Activated CD8-positive, alpha-beta T cell treated with anti-CD3 and anti-CD28 coated beads for 36 hours (primary cell): ENCODE measurements at places on chromosomes 12 and 14. TPM values are rescaled to one million over a fixed set of nuclear protein-coding genes. Genes with fewer than 3 reads are reported as not detected.
A peak's percentile ranks its signal among the peaks of the same experiment; 100 is the strongest.

Gene KRT82
- total RNA-seq = not detected

Gene STON2
- total RNA-seq = not detected

Gene PPP1R1A
- not detected for total RNA-seq

Gene RNU4-1
- total RNA-seq = 1,025 TPM

Gene TAS2R50
- total RNA-seq = 0.63 TPM

DNA sequence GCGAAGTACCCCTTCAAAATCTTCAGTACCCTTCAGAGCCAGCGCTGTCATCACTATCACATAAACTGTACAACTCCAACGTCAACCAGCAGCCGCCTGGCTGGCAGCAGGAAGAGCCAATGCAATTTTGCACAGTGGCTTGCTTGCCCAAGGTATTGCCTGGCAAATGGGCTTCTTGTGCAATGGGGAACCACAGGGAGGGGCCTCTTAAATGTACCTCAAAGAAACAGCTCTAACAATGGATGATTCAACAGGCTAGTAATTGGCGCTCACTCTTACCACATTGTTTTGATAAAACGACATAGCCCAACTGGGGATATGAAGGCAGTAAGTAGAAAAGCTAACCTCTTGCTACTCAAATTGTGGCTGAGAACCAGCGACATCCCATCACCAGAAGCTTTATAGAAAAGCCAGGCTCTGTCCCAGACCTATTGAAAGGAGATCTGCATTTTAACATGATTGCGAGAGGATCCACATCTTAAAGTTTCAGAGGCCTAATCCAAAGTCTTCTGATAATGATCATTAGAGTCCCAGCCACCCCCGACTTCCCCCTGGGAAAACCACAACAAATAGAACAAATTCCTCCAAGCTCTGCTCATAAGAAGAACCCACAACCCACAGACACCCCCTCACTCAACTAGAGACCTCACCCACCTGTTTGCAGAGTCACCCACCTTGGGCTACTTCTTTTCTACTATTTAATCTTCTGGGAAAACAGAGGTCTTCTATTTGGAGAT, 125.3 kb upstream of the HIF1A start:
- peak; percentile 82 for DNase-seq

DNA sequence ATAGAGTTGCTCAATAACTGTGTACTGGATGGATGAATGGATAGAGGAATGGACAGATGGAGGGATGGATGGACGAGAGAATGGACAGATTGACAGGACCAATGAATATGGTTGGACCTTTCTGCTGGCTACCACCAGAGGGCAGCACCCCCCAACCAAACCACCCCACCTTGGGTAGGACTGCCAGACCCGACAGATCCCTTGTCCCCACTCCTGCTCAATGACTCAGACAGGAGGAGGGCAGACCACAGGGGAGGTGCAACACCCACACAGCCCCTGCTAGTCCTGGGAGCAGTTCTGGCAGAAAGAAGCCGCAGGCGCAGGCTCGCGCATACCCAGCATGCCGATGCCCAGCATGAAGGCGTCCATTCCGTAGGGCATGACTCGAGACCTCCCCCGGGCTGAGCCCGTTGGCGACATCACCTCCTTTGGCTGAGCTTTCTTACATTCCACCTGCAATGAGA, 12.4 kb downstream of the MSI1 start:
- peak; percentile 85 for DNase-seq

- peak; percentile 20 for DNase-seq
These were observed 276.3 kb upstream of the FAR2 start for GRCh38 chr12:28872654-28873268.

DNA sequence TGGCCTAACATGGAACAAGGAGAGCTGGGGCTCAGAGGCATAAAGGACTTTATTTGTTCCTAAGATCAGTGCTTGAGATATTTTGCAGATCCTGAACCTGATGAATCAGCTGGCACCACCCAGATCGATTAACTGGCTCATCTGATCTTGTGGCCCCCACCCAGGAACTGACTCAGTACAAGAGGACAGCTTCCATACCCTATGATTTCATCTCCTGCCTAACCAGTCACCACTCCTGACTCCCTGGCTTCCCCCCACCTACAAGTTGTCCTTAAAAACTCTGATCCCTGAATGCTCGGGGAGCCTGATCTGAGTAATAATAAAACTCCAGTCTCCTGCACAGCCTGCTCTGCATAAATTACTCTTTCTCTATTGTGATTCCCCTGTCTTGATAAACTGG, 5.1 kb downstream of the C12orf56 start:
- DNase-seq = peak; percentile 62

DNA sequence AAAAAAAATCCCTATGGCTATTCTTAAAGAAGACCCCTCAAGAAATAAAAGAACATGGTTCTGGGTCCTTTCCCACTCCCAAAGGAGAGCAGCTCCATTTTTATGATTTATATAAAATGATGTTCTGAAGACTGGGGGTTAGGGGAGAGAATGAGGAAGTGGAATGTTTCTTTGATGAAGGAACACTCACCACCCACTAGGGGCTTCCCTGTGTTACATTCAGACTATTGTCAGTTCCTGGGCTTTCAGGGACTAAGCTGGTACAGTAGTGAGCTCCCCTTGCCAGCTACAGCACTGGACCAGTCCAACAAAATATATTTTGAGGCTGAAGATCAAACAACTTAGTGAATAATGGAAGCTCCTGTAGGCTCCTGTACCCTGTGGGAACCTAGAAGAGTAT, 98.9 kb downstream of the HMGA2 start:
- DNase-seq = no peak

DNA sequence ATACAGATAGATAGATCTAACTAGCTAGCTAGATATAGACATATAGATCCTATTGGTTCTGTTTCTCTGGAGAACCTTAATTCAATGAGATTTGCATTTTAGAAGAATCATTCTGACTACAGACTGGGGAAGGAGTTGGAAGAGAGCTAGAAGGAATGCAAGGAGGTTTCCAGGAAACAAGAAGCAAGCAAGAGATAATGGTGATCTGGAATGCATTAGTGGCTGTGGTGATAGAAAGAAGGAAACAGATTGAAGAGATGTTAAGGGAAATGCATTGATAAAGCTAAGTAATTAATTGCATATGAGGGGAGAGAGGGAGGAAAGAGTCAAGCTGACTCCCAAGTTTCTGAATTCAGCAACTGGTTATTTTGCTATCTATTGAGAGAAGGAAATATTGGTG, 42.7 kb downstream of the DBX2 start:
- no peak for DNase-seq

GRCh38 chr12:6199531-6200255, 507 bp upstream of the CD9 start:
- no peak for DNase-seq

DNA sequence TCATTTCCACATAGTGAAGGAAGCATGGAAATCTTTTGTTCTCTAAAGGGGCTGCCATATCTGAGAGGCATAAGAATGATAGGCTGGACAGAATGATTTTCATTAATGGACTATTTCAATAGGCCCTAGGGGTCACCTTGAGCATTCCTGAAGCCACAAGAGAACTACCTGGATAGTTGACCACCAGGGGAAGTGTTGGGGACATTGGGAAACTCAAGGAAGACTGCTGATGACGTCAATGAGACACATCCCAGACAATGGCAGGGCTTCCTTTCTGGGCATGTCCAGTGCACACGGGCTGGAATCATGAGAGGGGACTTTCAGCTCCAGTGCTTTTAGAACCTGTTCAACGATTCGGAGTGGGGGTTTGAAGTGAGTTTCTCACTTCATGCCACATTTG, 48.8 kb upstream of the CHST11 start:
- DNase-seq = no peak

DNA sequence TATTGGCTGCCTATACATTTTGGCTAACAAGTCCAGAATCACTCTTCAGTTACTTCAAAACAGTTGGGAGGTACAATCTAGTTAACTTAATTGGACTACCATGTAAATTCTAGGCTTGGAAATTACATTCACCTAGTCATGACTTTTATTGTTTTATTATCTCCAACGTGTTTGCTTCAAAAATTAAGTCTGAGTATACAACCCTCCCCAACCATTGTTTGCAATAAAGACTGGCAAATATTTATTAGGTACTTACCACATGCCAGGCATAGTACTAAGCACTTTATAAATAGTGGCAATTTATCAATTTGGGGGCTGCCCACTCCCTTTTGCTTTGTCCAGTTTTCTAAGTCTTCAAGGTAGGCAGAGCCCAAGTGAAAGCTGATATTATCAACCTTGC, 30.3 kb downstream of the TXNDC16 start:
- DNase-seq = no peak

DNA sequence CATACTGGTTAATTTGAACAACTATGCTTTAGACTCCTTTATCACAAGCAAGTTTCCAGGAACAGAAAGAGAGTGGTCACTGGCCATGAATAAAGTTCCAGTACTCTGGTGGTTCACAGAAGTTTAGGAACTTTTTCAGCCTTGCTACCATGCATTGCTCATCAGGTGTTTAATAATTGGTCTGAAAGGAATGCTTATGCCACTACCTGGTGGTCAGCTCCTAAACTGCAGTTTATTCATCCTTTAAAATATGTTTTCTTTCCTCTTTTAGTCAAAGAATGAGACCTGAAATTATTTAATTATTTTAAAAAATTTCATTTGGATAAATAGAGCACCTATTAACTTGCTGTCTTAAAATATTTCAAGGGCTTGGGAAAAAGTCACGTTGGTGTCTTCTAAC, 260.1 kb upstream of the OR4E1 start:
- DNase-seq = no peak

- no peak for DNase-seq
These were observed 498.9 kb downstream of the SLC6A15 start for GRCh38 chr12:84413656-84414055.

- no peak for DNase-seq
These were observed 7.6 kb downstream of the ARL6IP4 start for GRCh38 chr12:122988036-122988435.

DNA sequence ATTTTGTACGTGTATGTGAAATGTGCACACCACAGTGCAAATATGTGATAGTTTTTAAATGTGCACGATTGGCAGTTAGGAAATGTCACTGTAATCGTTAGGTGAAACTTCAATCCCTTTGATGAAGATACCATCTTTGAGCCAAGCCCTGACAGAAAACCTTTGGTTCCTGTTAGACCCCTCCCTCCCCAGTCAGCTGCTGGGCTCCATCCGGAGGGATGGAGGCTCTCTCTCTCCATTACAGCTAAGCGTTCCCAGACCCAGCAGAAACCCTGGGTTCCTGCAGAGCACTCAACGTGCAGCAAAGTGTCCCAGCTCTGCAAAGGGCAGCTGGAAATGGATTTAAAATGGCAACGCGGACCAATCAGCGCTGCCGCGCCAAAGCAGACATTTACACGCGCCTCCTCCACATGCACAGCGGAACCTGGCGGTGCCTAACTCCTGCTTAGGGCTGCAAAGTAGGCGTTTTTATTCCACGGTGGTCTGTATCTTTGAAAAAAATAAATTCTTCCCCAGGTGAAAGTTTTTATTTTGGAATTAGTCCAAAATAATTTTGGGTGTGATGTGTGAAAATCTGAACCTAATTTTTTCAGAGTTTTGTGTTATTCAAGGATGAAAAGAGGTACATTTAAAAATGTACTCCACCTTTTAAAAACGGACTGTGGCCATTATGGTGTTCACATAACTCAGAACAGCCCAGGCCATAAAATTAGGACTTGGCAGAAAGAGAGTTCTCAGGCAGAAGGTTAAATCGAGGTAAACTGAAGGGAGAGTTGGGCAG, 1.4 kb upstream of the HMGA2 start:
- DNase-seq = peak; percentile 14

DNA sequence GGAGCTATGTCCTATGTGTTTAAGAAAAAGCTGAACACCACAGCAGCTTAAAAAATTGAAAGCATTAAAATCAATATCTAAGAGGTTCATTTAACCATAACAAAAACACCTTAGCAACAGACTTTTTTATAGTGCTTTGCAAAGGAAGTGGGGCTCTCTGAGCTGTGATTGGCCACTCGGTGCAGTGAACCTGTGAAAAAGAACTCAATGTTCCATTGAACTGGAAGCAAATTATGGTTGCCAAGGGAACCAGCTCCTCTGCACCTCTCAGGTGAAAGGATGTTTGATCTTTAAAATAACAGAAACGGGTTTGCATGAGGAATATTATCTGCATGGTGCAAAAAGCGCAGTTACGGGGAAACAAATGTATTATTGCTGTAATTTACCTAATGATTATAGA, 149.4 kb downstream of the SNAPC1 start:
- DNase-seq = no peak

DNA sequence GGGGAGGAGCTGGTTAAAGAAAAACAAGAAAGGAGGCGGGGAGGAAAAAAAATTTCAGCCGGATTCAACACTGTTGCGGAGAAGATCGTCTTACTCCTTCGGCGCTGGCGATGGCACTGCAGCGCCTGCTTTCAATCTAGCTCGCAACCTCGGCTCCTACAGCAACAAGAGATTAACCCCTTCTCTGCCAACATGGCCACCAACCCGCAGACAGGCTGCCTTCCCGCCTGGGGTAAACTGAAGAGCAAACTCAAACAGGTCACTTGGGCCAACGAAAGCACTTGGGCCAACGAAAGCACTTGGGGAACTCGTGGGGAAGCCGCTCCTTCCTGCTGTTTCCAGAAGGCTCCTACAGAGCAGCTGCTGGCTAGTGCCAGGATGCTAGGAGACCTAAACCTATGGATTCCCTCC, 73.7 kb downstream of the CIT start:
- DNase-seq = no peak

GRCh38 chr12:60398547-60398946, 802.7 kb downstream of the SLC16A7 start:
- DNase-seq = no peak

GRCh38 chr14:20799456-20799891, 3.2 kb downstream of the RNASE1 start:
- no peak for DNase-seq

DNA sequence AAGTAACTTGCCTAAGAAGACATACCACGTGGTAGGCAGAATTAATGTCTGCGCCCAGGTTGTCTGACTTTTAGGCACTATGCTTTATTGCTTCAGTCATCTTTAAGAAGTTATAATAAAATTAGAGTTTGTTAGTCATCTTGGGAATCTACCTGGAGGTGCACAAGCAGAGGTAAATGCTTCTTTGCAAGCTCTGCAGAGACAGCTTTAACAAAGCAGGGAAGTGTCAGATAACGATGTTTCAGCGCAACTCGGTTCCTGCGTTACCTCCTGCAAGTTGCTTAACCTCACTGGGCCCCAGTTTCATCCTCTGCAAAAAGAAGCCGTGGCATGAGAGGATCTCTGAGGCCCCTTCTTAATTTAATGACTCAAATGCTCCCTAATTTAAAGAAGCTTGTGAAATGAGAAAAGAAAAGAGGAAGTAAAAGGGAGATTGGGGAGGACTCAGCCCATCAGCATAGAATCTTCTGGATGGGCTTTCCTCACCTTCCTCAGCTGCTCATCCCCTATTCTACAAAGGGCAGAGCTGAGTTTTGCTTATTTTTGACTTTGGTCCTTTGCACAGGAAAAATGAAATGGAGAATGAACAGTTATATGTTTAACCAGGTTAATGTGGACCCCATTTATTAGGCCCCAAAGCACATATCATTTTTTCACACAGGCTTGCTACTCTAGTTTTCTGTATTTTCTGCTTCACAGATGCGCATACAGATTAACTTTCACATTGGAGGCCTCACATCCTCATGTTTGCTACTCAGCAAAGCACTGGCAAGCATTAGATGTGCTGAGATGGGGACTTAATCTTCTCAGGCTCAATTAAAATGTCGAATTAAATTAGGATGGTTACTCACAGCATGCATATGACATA, 5.1 kb downstream of the ARHGDIB start:
- DNase-seq = peak; percentile 62
